A172 (cell line): ENCODE measurements at places on chromosomes 2 and 18. TPM values are rescaled to one million over a fixed set of nuclear protein-coding genes. Genes with fewer than 3 reads are reported as not detected.
A peak's percentile ranks its signal among the peaks of the same experiment; 100 is the strongest.

DNA sequence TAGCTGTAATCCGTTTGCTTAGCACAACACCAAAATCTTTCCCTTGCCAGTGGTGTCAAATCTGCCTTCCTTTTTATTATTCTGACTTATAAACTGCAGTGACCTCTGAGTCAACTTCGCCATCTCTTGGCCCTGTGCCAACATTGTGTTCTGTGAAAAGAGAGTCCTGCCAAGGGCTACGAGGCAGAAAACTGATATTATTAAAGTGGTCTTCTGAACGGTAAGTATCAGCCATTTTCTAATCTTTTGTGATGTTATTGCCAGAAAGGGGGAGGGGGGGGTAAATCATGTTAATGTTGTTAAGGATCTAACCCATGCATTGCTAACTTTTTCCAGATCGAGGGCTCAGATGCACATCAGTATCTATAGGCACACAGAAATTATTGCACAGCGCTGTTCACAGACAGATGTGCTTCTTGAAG lies 121.5 kb upstream of the LTBP1 start:
- peak; percentile 13 for DNase-seq

TMEM17 gene
- total RNA-seq, result 3.7 and 5.6 TPM in 2 replicates

GPR55 gene
- 0.24 TPM in 1 of 2 replicates, not detected in the other for total RNA-seq

- no peak for DNase-seq
Measured at GRCh38 chr2:19942199-19942598, 40.4 kb upstream of the TTC32 start.

DNA sequence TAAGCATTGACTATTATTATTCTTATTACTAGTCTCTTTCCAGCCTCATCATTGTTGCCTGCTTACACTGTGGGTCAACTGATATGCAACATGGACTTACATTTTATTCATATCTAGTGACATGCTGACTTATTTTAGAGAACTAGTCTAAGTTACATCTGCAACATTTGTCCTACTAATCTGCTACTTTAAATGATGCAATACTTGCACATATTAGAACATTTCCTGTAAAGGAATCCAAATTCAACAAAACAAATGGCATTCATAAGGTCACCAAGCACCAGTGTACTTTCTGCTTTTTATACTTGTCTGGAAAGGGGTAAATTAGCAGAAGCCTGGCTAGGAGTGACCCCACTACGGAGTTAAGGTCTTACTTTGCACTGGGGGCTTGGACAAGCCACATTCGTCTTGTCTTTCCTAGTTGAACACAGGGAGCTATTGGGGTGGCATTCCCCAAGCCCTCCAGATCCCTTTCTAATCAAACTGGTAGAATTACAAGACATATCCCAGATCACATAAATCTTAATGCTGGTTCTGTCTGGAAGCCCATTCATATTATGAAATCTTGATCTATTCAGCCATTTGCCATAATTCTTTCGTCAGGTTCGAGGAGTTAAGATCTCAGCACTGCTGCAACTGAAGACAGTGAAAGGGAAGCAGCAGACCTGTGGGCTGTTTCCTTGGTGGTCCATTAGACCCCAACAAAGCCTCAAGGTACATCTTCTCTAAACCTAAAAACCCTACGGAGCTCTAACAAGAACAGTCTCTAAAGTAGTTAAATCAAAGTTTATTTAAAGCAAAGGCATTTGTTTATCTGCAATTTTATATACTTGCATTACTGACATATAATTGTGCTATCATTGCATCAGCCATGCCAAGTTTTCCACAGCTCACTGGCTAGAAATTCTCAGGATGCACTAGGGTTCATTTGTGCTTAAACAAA lies 49.9 kb upstream of the RTN4 start:
- DNase-seq, result no peak

DOK6 gene
- total RNA-seq, result not detected in 2 replicates

DNAJC5G gene
- not detected in 2 replicates for total RNA-seq

DSC2 gene
- total RNA-seq, result not detected in 2 replicates

ANKRD62 gene
- total RNA-seq, result not detected in 2 replicates

GRCh38 chr2:239462191-239462515 lies 61.3 kb upstream of the HDAC4 start:
- DNase-seq, result no peak

LRRC30 gene
- total RNA-seq, result not detected in 2 replicates

GRCh38 chr18:25729072-25729471 lies 361.3 kb downstream of the SS18 start:
- DNase-seq, result no peak

WDR35 gene
- total RNA-seq, result 14.7 and 16.7 TPM in 2 replicates

DNA sequence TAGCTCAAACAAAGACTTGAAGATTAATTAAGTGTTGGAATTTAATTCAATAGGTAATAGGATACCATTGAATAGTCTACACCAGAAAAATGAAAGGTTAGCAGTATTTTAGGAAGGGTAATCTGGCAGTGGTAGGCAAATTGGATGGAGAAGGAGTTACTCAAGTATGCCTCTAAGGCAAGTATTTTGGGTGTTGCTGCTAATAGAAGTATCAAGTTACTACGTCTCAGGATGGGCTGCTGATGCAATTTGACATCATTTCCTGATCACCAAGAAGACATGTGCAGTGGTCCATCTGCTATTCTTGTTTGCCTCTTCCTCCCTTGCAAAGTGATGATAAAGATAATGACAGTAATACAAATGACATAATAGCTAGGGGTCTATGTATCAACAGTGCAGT lies 485.3 kb downstream of the TGIF1 start:
- DNase-seq, result no peak
